CD4-positive, alpha-beta T cell treated with Interferon gamma for 1 hour (primary cell): ENCODE measurements at places on chromosomes 2 and 18.

DNA sequence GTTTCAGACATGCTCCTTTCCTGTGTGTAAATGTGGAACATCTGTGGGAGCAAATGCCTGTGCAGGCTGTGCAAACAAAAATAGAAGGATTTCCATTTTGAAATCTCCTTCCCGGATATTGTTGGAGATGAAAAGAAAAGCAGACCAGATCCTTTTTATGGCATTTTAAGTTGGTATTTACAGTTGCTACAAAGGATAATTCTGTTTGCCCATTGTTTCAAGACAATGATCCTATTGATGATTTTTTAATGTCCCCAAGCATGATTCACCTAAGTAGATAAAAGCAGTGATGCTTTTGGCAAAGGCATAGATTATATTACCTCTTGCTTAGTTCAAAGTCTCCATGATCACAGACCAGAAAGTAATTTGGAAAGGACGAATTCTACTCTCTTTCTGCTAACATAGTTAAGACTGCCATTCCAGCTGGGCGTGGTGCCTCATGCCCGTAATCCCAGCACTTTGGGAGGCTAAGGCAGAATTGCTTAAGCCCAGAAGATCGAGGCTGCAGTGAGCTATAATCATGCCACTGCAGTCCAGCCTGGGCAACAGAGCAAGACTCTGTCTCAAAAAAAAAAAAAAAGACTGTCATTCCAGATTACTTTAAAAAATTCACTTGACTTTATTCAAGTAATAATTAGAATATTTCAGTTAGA is 209.6 kb upstream of the SLC39A10 start:
- no peak for DNase-seq

DNA sequence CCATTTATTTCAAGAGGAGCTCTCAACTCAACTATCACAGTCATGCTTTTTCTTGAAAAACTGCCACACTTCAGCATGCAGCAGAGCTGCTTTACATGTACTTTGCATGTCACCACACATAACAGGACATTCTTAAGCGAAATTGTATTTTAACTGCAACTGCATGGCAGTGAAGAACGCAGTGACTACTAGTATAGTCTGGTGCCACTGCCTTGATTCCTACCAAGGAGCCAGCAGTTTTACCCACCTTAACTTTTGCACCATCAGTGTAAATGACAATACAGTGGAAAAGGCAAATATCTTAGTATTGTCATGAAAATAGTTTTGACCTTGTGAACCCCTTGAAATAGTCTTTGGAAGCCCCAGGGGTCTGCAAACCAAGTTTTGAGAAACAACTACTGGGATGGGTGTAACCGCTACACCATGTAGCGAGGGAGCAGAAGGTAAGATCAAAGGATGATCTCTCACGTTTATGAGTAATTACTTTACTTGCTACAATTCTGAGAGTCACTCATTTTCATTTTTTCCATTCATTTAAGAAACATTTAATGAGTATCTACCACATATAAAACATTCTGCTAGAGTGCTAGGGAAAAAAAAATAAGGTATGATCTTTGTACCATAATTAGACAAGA is 32.3 kb upstream of the MPP4 start:
- no peak for DNase-seq

GRCh38 chr2:114550364-114550763 is 107.9 kb downstream of the DPP10 start:
- no peak for DNase-seq

GRCh38 chr2:66987733-66988132 is 409.4 kb upstream of the ETAA1 start:
- DNase-seq = no peak

DNA sequence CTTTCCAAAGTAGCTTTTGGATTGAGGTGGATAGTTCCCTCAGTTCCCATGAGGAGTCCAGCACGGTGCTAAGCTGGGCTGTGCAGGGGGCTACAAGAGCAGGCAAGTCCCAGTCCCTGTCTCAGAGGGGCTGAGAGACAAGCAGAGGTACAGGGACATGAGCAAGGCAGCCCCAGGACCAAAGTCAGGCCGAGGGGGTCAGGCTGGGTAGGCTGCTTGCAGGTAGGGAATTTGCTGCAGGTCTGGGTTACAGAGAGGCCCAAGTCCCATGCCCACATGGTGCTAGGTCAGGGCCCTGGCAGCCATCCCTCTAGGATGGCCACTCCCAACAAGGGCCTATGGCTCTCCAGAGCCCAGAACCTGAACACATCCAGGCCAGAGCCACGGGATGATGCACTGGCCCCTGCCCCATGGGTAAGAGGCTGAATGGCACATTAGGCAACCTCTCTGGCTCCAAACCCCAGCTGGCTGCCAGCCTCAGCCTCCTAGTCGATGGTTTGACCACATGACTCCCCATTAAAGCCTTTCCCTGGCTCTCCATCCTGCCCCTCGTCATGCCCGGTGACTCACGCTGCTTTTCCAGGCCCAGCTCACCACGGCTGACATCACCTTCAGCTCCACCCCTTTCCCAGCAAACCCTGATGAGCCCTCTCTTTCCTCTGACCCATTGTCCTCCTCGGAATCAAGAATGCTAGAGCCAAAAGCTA is 83.7 kb downstream of the SDC1 start:
- DNase-seq = no peak

- DNase-seq = no peak
Measured at GRCh38 chr2:9364791-9365497, 58.4 kb downstream of the ITGB1BP1 start.

- no peak for DNase-seq
Measured at GRCh38 chr2:120771111-120771780, 35.6 kb downstream of the GLI2 start.

DNA sequence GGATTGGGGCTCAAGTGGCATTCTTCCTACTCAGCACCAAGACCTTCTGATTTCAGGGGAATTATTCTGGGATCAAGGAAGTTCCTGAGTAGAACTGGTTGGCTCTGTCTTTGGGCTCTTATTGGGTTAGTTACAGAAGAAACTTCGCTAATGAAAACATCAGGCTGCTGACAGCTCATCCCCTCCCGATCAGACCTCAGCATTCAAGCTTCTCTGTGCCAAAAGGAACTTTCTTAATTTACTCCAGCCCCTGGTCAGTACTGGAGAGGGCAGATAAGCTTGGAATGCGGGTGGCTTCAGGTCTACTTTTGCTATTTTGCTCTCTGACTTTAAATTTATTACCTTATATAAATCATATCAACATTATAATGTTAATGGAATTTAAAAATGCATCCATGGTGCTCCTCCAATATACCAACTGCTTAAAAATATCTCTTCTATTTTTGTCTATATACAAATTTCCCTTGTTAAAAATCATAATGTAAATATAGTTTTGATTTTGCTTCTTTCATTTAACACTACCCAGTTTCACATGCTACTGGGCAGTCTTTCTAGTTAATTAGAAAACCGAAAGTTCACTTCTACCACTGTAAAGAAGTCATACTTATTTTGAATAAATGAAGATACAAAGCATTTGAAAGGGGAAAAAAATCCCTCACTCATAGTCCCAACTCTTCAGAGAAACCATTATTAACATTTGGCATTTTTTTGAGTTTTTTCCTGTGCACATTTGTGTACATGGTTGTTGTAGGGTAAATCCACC is 34.4 kb downstream of the PCARE start:
- no peak for DNase-seq

GRCh38 chr18:37872562-37872961 is 307.0 kb upstream of the CELF4 start:
- no peak for DNase-seq

DNA sequence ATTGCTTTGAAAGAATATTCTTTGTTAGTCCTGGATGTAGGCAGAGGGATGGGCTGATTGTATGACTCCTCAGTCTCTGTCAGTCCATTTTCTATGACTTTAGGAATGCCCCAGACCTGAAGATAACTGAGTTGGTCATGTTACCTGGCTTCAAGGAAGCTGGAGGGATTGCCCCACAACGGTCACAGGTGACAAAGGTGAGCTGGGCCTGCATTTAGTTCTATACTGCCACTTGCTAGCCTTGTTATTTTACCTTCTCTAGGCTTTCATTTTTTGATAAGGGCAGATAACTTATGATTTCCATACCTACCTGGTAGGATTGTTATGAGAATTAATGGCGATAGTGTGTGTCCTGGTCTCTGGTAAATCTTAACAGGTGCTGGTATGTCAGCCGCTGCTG is 260.1 kb downstream of the PRKCE start:
- no peak for DNase-seq

- no peak for DNase-seq
Measured at GRCh38 chr2:67701011-67701410, 303.9 kb downstream of the ETAA1 start.

DNA sequence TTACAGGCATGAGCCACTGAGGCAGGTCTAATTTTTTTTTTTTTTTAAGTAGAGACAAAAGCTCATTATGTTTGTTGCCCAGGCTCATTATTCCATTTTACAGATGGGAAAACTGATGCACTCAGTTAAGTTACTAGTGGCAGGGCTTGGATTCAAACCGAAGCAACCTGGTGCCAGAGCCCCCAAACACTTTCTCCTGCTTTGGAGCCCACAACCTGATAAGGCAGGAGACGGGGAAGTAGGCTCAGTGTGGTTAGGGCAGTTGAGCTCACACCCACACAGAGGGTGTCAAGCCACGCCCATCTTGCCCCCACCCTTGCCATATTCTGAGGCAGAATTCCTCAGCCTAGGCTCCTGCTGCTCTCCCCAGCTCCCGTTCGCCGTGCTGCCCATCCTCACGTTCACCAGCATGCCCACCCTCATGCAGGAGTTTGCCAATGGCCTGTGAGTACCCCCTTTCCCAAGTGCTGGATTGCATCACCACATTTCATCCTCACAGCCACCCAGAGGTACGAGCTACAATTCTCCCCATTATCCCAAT is 5.8 kb upstream of the CTDSP1 start:
- no peak for DNase-seq

- DNase-seq = no peak
Measured at GRCh38 chr2:109375656-109376055, 238.1 kb downstream of the SEPTIN10 start.

DNA sequence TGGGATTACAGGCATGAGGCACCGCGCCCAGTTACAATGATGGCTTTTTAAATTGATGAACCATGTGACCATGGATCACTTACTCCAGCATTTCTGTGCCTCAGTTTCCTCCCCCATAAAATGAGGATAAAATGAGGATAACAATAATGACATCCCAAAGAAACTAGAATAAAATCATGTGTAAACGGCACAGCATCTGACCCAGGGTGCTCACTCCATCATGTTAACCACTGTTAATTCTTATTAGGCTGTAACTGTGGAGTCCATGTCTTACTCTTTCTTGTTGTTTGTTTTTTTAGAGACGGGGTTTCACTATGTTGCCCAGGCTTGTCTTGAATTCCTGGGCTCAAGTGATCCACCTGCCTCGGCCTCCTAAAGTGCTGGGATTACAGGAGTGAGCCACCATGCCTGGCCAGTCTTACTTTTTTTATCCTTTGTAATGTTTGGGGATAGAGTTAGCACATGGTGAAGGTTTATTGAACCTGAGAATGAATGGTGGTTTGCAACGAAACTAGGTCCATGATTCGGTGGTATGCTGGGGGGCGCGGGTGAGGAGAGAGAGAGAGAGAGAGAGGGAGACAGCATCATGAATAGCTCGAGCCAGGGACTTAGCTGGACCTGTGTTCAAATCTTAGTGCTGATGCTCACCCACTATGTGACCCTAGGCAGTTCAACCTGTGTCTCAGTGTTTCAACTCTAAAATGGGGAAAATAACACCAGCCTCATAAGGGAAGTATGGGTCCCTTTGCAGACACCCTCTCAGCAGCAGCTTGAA is 52.3 kb downstream of the MYCN start:
- no peak for DNase-seq

DNA sequence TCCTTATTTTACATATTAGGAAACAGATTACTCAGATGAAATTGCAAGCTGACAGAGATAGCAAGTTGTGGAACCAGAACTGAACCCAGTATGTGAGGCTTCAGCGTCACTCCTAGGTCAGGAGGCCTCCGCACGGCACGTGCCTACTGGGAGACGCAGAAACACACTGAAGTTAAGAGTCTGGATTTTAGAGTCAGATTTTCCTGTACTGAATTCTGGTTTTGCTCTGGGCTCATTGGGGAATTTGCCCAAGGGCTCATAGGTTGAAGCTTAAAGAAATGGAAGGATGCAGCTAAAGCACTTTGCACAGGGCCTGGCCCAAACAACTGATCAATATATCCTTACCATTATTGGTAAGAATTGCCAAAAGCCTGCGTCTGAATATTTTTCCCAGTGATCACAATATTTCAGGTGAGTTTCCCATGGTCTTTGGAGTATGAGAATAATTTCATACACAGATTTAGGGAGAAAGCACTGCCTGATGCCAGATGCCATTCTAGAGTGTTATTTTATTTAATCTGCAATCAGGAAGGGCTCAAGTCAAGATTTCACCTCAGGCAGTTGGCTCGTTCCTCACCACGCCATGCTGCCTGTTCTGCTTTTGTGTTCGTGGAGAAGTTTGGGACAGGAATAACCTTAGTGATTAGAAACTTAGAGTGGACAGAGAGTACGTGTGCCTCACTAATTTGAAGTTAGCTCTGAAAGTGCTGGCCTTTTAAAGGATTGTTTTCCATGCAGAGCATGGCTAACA is 331.9 kb downstream of the MYCN start:
- no peak for DNase-seq

DNA sequence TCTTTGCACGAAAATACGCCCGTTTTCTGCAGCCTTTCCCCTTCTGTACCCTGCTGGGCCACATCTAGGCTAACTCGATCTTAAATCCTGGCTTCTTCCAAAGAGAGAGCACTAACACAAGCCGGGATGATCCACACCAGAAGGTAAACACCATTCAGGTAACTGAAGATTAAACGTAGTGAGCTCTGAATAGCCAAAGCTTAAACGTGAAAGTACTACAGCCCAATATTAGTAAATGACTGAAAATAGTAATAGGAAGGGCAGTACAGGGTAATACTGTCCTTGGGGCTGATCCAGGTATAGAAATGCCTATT is 422 bp upstream of the MRPL53 start:
- DNase-seq = no peak

DNA sequence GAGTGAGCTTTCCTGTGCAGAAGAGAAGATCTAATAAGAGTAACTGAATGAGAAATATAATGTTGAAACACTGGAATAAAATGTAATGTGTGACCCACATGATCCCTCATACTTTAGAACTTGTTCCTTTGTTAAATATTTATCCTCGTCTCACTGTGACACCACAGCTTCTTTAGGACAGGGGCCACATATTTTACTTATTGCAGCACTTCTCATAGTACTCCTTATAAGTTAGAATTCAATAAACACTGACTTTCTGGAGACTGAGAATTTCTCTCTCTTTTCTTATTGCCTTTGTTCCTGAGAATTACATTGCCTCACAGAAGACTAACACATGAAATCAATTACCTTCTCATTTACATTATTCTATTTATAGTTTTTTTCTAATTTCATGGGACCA is 1234.6 kb upstream of the CHAC2 start:
- no peak for DNase-seq
